ENCODE measurements at places on chromosomes 3 and 15. TPM values are rescaled to one million over a fixed set of nuclear protein-coding genes. Genes with fewer than 3 reads are reported as not detected.

TRPM1 gene
- total RNA-seq, result not detected

DNA sequence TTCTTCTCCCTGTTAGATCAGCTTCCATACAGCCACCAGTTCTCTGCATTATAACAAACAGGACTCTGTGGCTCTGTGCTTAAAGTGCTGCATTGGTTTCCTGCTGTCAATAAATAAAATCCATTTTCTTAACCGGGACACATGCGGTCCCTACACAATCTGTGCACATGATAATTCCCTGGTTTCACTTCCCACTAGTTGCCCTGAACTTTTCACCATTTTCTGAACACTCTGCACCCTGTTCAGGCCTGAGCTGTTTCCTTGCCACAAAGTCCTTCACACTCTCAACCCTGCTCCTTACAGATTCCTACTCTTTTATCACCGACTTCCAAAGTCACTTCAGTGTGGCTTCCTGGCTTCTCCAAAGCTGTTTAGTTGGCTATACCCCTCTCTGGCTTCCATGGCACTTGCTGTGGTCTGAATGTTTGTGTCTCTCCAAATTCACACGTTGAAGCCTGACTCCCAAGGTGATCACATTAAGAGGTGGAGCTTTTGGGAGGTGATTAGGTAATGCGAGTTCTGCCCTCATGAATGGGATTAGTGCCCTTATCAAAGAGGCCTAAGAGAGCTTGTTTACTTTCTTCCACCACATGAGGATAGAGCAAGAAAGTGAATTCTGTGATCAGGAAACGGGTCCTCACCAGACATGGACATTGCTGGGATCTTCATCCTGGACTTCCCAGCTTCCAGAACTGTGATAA is 233.4 kb downstream of the CHST2 start:
- no peak for DNase-seq

SLC28A2 gene
- not detected for total RNA-seq

CD86 gene
- not detected for total RNA-seq

- DNase-seq, result no peak
Observed at GRCh38 chr15:52111517-52112202, 915 bp downstream of the BCL2L10 start.

GADL1 gene
- not detected for total RNA-seq

GRCh38 chr15:64125978-64126377 is 25.6 kb upstream of the SNX22 start:
- DNase-seq, result no peak

DNA sequence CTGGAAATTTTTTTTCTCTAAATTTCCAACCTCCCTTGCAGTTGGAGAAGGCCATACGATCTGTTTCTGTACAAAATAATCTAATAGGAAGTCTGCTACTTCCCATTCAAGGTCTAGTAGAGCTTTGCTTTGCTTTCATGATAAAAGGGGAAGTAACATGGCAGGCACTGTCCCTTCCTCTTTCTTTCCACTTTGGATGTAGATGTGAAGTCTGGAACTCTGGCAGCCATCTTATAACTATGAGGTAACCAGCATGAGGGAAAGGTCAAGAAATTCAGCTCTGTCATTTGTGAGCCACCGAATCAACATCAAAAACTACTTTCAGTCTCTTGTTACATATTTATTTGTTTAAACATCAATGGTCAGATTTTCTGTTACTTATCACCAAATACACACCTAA is 156.3 kb downstream of the MTHFS start:
- no peak for DNase-seq

DNA sequence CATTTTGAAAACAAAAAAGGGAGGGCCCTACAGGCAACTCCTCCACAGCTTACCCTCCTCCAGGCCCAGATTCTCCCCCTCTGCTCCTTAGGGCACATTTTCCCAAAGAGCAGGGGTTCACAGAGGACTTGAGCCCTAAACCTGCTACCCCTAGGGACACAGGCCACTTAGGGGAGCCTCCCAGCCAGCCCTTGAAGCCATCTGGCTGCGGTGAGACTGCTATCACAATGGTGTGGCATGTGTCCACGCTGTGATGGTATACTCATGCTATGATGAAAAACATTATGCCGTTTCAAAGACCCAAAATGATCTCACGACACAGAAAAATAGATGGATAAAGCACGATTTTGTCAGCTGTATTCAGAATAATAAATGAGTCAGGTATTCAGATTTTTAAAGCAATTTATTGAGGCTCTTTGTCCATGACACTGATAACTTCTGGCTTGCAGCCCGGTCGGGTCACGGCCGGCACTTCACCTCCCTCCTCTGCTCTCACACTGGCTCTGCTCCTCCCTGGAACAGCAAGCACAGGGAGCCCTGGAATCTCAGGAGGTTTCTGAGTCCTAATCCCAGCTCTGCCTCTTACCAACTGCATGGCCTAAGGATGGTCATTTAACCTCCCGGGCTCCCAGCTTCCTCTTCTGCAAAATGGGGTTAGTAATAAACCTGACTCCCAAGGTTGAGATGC is 115.3 kb downstream of the MEGF11 start:
- no peak for DNase-seq

ARNT2 gene
- total RNA-seq, result 0.22 TPM

- DNase-seq, result no peak
Observed at GRCh38 chr3:94336046-94336753, 273.3 kb downstream of the NSUN3 start.

PPP2R3A gene
- total RNA-seq, result 5.2 TPM

DNA sequence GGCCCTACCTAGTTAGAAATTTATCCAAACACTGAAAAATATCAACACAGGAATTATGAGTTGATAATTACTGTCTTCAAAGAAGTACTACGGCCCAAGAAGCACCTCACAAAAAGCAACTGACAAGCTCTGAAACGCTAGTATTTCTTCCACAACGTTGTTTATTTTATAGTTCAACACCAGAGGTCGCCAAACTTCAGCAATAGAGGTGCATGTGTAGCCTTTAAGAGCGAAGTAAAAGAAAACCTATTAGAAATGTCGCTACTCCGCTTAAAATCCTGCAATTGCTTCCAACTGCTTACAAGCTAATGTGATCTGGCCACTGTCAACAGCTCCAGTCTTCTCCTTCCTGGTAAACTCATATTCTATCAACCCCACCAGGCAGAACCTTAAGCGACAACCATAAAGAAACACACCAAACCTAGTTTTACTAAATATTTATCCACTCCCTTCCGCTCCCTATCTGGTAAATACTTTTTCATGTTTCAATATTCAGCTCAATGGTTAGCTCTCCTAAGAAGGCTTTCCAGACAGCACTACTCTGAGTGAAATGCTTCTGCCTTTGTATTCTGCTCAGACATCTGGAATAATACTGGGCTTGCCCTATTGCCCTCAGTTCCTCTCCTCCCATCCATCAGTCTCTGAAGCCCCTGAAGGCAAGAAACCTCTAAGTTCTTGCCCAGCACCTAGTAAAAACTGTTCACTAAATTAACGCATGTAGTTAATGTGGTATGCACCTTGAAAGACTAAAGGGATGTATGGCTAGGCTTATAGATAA is 110.2 kb downstream of the NR1I2 start:
- peak; percentile 82 for DNase-seq

DNA sequence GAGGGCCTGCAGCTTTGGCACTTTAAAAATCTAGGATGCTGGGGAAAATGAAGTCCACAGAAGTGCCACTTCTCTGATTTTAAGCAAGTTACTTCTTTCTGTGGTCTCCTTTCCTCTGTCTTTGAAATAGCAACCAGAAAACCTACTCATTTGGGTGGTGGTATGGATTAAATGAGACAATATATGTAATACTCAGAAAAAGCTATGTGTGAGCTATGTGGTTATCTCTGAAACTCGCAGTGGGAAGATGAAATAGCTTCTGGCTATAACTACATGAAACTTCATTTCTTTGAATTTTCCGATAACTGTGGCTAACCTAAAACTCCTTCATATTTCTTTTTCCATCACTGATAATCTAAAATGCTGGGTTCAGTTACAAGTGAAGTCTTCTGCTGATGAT is 368.9 kb downstream of the CLSTN2 start:
- DNase-seq, result no peak

DNA sequence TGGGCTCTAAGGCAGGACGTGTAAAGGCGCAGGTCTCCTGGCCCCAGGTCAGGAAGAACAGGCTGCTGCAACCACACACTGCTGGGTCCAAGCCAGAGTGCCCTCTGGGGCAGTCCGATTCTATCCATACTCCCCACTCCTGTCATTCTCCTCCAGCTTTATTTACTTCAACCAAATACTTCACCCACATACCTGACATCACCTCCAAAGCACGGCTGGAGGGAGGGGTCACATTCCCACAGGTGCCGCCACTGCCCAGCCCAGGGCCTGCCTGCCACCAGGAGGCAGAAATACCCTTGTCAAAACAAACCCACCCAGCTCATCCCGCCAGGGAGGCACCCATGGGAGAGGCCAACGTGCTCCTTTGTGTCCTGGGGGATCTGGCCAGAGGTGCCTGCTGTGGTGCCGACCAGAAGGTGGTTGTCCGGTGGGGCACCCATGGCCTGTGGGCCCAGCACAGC is 100.4 kb downstream of the DAPK2 start:
- no peak for DNase-seq

- no peak for DNase-seq
Observed at GRCh38 chr3:180048103-180048502, 11.4 kb upstream of the PEX5L start.

DNA sequence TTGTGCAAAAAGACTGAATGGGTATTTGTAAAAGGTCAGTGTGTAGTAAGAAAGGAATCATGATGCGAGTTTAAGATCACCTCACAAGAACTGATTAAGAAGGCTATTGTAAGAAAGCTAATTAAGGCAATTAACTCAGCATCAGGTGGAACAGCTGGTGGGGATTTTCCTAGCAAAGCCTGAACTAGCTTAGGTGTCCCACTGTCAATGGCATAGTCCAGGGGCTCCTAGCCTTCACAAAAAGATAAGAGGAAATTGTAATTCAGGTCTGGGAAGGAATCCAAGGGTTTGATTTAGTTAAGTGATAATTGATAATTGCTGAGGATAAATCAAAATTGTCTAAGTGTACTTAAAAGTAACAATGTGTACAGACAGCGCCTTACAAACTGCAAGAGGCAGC is 901.6 kb downstream of the TUSC7 start:
- DNase-seq, result no peak

SPG11 gene
- 29.8 TPM for total RNA-seq

- DNase-seq, result no peak
Observed at GRCh38 chr3:138336454-138336999, 6.9 kb upstream of the NME9 start.

GCNT3 gene
- total RNA-seq, result not detected

- DNase-seq, result no peak
Observed at GRCh38 chr3:59817511-59817910, 767.7 kb upstream of the CFAP20DC start.

RAB27A gene
- 9.5 TPM for total RNA-seq

GRCh38 chr3:155495387-155495786 is 201.9 kb upstream of the STRIT1 start:
- no peak for DNase-seq

DNA sequence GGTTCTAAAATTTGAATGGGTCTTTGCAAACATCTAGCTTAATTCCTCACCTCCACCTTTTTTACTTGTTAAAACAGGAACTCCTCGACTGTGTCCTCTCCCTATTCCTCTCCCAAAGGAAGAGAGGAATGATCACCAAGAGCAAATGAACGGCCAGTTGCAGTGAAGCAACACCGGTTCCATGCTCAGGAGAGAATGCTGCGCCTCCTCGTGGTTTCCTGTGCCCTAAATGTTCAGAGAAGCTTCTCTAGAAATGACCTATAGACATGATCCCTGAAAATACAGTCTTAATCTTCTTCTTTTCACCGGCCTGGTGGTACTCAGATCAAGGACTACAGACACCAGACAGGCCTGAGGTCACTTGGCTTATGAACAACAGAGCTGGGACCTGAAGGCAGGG is 65.1 kb upstream of the GUCA1C start:
- DNase-seq, result peak; percentile 1

DNA sequence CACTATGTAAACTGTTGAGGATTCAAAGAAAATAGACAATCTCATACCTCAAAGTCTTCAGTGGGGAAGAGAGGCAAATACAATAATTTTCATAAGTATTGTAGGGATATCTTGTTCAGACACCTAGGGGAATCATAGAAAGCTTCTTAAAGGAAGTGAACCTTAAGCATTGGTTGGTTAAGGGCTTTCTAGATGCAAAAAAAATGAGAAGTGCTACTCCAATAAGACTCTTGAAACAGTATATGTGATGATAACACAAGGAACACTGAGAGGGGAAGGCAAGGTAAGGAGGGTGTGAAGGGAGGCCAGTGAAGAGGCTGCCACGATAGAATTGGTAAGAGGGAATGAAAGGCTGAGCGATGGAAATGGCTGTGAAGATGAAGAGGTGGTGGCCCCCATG is 104.1 kb downstream of the TPRG1 start:
- DNase-seq, result no peak

EFHB gene
- total RNA-seq, result 0.20 TPM

MORC1 gene
- total RNA-seq, result not detected

DNA sequence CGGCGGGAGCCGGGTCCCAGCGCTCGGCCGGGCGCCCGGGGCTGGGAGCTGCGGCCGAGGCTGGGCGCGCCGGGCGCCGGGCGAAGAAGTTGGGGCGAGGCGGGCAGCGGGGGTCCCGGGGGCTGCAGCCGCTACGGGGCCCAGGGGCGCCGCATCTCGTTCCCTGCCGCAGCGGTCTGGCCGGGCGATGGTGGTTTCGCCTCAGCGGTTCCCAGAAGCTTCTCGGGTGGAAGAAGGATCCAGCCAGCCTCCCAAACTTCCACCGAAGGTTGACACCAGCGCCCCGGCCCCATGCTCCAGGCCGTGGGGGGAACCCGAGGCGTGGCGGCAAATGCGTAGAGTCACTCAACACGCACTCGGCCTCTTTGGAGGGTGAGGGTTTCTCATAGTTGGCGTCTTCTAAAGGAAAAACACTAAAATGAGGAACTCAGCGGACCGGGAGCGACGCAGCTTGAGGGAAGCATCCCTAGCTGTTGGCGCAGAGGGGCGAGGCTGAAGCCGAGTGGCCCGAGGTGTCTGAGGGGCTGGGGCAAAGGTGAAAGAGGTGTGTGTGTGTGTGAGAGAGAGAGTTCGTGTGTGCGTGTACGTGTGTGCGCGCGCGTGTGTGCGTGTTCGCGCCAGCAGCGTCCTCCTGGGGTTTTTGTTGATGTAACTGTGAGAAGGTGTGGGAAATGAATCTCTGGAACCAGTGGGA is 940 bp downstream of the BOC start:
- no peak for DNase-seq

DNA sequence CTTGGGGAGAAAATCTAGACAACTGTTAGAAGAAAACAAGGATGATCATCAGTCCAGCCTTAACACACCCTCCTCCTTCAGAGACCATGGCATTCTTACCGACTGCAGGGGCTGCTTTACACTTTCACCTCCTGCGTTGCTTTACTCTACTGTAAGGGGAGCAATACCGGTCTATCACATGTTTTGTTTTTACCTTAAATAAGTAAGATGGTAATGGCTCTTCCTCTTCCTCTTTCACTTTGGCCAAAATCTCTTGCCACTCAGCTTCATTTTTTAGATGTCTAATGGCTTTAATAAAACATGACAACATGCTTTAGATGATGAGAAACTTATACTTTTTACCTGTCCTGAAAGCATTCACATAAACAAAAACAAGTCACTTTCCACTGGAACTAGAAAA is 33.4 kb upstream of the STIMATE start:
- DNase-seq, result no peak

- no peak for DNase-seq
Observed at GRCh38 chr3:4816718-4817117, 162.5 kb upstream of the BHLHE40 start.

CAV3 gene
- not detected for total RNA-seq

- DNase-seq, result no peak
Observed at GRCh38 chr3:54240-54639, 142.3 kb upstream of the CHL1 start.

GRCh38 chr3:57706462-57706861 is 13.6 kb upstream of the DENND6A start:
- peak; percentile 77 for DNase-seq

AADACL2 gene
- total RNA-seq, result not detected

ABHD17C gene
- total RNA-seq, result 5.0 TPM

Measured in lung microvascular endothelial cell (primary cell).